CD4-positive, alpha-beta T cell (primary cell): ENCODE measurements at places on chromosomes 5 and 9. TPM values are rescaled to one million over a fixed set of nuclear protein-coding genes. Genes with fewer than 3 reads are reported as not detected.

DNA sequence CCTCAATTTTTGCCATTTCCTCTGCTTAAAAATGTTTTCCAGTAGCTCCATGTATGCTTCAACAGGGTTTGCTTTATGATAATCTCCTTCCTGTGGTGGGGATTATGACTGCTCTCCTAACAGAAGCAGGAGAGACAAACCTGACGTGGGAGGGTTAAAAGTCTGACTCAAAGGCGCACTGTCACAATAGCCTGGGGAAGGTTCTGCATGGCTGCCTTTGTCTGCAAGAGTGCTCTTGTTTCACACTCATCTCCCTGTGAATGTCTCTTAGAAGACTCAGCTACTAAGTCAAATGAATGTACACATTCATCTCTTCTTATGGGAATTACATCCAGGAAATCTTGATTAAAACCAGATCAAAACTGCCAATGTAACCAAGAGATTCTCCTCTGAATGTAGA, 90.9 kb upstream of the MTAP start:
- DNase-seq = no peak

DNA sequence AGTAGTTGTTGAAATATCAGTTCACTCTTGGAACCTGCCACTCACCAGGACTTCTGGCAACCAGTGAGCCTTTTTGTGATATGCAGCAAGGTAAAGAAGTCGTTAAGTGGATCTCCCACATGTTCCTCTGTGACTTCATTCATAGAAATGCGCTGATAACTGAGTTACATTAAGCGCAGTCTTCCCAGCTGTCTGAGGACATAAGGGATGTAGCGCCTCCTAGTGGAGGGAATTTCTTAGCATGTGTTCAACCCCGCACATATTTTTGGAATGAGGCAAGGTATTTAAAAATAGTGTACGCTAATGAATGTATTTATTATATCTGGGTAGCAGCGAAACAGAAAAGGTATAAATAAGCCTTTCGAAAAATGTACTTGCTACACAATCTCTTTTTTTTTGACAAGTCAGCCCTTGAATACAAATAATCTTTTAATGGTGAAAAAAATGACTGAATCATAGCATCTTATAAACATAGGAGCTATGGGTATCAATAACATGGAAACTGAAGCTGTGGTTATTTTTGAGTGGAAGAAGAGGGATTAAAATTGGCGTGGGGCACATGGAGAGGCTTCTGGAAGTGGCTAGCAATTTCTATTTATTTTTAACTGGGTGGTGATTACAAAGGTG, 38.0 kb downstream of the PALM2AKAP2 start:
- DNase-seq = no peak

SLC34A3 gene
- not detected for total RNA-seq

FBN2 gene
- 0.06 TPM for total RNA-seq
